ENCODE measurements at places on chromosomes 11 and 22.

GRCh38 chr11:18696638-18697225 is 1.8 kb upstream of the TMEM86A start:
- no peak for DNase-seq

- DNase-seq, result no peak
These were observed 30.6 kb downstream of the SCGB1A1 start for GRCh38 chr11:62449451-62449851.

DNA sequence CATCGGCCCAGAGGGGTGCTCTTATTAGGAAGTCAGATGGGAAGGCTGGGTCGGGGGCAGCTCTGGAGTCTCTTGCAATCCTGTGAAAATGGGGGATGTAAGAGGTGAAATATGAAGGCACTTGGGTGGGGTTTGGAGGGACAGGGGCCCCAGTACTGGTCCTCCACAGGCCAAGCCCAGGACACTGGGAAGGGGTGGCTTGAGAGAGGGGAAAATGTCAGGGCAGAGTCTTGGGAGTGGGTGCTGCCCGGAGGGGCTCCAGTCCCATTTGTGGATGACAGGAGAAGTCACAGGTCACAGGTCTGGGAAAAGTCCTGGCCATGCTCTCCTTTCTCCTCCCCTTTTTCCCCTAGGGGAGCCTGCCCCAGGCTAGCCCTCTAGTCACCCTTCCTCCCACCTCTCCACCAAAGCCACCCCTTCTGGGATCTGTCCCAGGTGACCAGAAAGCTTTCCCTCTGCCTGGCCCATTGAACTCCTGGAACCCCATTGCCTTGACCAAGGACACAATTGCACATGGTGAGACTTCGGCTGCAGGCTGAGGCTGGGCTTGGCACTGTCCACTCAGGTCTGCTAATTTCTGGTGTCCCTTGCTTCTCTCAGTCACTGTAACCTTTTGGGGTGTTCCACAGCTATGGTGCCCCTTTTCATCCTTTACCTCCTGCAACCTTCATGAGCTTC is 1465.0 kb downstream of the TBC1D22A start:
- DNase-seq, result no peak

GRCh38 chr11:134433806-134434205 is 21.8 kb upstream of the B3GAT1 start:
- no peak for DNase-seq

- DNase-seq, result peak; percentile 10
These were observed 435.1 kb upstream of the DDI1 start for GRCh38 chr11:103601225-103601846.

DNA sequence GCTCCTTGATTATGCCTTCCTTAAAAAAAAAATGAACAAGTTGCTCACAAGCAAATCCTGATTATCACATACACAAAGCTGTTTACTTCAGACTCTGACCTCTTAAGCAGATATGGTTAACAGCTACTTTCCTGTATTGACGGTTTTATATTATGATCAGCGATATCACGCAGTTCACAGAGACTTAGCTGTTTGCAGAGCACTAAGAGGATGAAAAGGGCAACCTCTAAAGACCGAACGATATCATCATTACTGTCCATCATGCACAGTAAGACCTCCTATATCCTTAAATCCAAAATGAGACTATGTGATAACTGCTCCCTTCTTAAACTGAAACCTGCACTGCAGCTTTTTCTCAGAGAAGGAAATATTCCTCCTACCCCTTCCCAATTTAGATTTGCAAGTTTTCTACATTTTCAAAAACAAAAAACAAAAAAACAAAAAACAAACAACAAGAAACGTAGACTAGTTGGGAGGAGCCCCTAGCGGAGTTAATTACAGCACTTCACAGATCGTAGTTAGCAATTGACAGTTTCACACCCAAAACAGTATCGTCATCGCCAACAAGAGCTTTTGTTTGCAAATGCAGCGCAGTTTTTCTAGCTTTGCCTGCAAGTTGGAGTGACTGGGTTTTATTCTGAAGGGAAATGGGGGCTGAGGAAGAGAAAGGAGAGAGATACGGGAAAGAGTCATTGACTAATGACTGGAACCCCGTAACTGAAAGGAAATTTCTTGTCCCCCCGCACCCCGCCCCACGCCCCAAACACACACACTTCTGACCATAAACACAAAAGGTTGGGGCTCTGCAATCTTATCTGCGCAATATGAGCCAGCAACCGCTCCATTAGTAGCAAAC is 1.2 kb downstream of the DDX6 start:
- no peak for DNase-seq

DNA sequence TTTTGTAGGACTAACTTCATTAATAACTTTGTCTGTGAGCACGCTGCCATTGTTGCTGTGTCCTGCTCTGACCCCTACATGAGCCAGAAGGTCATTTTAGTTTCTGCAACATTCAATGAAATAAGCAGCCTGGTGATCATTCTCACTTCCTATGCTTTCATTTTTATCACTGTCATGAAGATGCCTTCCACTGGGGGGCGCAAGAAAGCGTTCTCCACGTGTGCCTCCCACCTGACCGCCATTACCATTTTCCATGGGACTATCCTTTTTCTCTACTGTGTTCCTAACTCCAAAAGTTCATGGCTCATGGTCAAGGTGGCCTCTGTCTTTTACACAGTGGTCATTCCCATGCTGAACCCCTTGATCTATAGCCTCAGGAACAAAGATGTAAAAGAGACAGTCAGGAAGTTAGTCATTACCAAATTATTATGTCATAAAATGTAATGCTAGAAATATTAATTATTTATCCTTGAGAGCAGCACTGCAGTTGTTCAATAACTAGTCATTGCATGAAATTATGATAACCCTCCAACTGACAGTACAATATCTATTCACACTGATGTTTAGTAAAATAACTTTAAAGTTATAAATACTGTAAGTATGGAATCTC is 46.4 kb upstream of the OR5D13 start:
- DNase-seq, result no peak

GRCh38 chr11:83569134-83569805 is 283.1 kb upstream of the CCDC90B start:
- DNase-seq, result no peak

GRCh38 chr11:120587299-120587698 is 75.8 kb downstream of the GRIK4 start:
- no peak for DNase-seq

DNA sequence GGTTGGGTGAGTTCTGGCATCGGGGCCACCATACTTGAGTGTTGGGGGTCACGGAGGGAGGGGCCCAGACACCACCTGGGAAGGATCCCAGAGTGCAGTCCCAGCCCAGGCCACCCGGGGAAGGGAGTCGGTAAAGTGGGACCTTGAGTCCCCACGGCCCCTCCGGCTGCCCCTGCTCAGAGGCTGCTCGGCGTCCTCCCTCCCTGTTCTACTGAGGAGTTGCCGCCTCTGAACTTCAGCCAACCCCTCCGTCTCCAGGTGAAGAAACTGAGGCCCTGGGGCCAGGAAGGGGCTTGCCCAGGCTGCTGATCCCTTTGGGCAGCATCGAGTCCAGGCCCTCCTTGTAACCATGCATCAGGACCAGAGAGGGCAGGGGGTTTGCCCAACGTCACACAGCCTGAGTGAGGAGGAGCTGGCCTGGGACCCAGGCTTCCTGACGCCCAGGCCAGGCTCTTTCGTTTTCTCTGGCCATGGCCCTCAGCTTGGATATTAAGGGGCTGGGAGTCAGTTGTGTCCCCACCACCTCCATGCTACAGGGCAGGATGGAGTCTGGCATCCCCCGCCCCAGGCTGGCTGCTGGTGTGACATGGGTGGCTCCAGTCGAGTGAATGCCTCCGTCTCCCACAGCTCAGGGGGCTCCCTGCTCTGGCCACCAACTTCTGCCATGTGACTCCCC is 1.3 kb downstream of the PARVG start:
- peak; percentile 47 for DNase-seq

GRCh38 chr11:60905551-60906113 is 753 bp downstream of the PRPF19 start:
- DNase-seq, result no peak

DNA sequence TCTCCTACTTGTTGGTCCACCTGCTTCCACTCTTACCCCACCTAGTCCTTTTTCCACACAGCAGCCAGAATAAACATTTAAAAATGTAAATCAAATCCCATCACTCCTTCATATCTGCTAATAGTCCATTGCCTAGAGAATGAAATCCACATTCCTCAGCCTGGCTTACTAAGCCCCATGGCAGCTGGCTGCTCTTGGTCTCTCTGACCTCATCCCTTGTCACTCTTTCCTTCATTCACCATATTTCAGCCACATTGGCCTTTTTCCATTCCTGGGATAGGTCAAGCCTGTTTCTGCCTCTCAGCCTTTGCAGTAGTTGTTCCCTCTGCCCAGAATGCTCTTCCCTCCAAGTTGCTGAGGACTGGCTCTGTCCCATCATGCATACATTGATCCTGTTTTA is 512.8 kb downstream of the INSC start:
- no peak for DNase-seq

DNA sequence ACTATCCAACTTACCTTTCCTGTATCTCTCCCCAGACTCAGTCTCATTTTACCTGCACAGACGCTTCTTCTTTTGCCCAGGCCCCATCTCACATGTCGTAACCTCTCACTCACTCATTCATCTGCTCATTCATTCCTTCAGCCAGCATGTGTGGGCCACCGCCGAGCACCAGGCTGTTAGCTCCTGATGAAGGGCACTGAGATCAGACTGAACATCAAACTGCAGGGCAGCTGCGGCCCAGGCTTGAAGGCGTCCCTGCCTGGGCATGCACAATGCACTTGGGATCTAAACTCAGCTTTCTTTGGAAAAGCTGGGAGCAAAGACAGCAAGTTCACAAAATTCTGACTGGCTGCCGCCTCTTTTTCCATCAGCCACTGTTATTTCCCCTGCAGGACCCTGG is 1456.3 kb downstream of the BRD1 start:
- no peak for DNase-seq

DNA sequence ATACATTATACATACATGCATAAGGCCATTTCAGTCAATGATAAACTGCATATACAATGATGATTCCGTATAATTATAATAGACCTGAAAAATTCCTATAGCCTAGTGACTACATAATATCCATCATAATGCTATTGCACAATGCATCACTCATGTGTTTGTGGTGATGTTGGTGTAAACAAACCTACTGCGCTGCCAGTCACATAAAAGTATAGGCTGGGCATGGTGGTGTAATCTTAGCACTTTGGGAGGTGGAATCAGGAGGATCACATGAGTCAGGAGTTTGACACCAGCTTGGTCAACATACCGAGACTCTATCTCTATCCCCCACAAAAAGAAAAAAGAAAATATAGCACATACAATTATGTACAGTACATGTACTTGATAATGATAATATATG is 163.7 kb upstream of the DDI1 start:
- no peak for DNase-seq

- DNase-seq, result no peak
These were observed 4.1 kb upstream of the CRACR2B start for GRCh38 chr11:823441-824291.

DNA sequence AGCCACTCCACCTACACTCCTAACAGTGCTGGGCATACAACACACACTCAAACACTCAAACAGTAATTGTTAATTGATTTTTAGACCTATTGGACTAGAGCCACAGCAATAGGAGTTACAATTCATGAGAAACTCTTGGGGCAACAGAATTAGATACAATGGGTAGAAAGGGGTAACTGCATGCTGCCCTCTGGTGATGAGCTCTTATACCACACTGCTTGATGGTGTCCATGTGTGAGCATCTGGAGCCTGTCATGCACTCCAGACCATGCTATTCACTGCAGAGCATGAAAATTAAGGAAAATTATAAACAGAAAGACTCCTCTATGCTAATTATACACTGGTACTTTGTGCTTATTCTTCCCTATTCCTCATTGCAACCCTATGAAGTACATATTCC is 975.5 kb upstream of the CCDC90B start:
- DNase-seq, result no peak

GRCh38 chr11:118602331-118602730 is 5.1 kb upstream of the PHLDB1 start:
- DNase-seq, result no peak

GRCh38 chr22:20423008-20423905 is 14.4 kb downstream of the SCARF2 start:
- DNase-seq, result no peak

DNA sequence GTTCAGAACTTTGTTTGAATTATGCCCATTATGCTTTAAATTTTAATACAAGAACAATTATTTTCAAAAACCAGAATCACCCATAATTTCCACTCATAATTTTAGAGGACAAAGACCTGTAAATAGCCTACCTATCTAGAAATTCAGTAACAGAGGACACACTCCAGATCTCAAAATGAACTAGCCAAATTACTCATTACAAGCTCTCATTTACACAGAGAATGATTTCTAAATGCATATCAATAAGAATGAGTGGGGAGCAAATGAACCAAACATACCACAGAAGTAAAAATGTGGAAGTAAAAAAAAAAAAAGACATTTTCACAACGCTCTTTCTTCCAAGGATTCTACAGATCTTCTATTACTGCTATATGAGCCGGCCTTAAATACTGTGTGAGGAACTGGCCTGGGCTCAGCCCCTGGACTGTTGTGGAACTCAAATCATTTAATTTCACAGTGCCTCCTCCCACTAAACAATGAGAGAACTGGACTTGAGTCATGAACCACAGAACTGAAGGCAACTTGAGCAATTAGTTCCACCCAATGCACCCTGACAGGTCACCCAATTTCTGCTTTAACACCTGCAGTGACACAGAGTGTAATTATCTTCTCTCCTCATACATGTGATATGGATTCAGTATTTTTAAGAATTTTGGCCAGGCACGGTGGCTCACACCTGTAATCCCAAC is 8.0 kb downstream of the MRTFA start:
- no peak for DNase-seq

- DNase-seq, result no peak
These were observed 4.6 kb upstream of the KCNQ1OT1 start for GRCh38 chr11:2704356-2704755.

- no peak for DNase-seq
These were observed 57.7 kb downstream of the PDGFD start for GRCh38 chr11:104106136-104106754.

GRCh38 chr11:69654001-69654659 is 13.2 kb downstream of the CCND1 start:
- no peak for DNase-seq

All from activated naive CD8-positive, alpha-beta T cell treated with anti-CD3 and anti-CD28 coated beads for 36 hours (primary cell).